ENCODE measurements at places on chromosomes 2 and 18.

DNA sequence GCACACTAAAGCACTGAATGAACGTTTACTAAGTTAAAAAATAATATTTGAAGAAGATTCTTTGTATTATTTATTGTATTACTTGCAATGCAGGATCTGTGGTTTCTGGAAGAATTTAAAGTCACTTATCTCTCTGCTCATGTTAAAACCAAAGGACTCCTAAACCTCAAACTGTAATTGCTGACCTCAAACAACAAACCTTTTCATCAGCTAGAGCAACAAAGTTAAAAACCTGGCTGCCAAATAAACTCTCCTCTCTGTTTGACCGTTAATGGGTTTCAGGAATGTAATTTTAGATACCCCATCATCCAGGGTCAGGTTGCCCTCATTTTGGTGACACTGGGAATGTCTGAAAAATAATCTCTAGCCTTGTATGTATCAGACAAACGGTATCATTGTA, 239.1 kb downstream of the TGIF1 start:
- no peak for DNase-seq

DNA sequence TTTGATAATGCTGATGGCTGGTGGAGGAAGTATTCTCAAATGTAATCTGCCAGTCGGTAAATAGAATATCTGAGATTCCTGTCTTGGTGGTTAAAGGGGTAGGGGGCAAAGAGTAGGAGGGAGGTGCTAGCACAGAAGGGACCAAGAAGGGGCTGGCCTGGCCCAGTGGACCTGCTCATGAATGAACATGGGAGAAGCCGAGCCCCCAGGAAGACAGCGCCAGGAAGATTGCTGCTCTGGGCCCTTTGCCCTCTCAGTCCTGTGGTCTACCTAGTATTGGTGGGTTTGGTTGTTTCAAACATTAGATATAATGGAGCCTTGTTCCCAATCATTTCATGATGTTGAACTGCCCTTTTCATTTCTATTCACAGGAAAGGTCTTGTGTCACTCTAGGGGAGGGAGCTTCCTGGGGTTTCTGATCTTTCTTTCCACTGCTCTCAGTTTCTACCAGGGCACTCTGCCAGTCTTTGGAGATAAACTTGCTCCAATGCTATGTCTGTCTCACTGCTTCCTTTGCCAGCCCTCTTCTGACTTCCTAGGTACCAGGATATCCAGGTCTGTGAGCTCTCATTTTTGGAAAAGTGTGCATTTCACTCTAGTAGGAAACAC, 5.3 kb upstream of the MOCOS start:
- DNase-seq, result no peak

DNA sequence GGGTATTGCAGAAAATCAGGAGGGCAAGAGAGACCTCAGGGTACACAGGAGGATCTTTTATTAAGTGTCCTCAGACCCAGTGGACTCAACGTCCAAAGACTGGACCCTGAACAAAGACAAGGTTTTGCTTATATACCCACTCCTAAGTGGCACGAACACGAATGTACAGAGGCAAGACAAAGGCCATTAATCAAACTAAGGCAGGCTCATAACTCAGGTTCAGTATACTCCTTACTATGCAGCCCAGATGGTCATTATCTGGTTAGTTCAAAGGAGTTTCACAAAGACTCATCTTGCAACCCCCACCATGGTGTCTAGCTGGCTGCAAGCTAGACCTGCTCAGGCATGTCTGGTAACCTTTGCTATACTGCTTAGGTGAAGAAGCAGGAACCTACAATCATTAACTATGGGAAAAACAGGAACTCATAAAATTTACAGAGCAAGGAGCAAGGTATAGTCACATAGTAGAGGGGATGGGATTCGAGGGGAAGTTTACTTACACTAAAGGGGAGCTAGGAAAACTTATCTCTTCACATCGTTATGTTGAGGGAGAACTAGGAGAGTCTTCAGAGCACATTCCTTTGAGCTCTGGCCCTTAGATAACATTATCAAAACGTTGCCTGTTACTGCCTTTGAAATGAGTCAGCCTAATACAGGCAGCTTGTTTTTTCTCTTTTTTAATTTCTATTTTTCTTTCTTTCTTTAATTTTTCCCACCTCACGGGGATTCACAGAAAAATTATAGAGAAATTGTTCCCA, 33.9 kb downstream of the SLC4A3 start:
- DNase-seq, result no peak

- DNase-seq, result no peak
Observed at GRCh38 chr2:71830497-71831192, 317.0 kb downstream of the CYP26B1 start.

DNA sequence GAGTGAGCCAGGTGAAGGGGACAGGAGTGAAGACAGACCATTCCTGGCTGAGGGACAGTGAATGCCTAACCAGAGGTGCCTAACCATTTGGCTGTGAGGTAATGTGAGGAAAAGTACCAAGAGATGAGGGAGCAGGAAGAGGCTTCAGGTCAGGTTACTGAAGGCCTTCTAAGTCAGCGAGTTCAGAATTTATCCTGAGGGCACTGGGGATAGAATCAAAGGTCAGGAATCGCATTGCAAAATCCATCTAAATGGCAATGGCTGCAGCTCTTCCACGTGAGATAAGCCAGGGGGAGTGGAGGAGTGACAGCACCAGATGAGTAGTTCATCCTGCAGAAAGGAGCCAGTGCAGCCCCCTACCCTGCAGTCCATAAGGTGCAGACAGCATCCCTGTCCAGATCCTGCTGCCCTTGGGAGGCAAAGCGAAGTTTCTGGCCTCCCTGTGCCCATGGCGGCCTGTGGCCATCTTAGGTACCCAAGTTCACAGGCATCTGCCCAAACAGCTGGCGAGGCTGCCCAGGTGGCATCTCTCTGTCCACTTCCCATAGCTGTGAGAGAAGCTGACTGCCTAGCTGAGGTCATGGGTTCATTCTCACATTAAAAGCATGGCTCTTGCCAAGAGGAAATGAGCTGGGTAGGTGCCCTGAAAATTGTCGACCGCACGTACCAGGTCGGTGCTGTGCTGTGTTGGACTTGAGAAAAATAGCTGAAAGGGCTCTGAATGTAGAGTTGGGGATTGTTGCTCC, 49.5 kb downstream of the CYP27C1 start:
- DNase-seq, result no peak

DNA sequence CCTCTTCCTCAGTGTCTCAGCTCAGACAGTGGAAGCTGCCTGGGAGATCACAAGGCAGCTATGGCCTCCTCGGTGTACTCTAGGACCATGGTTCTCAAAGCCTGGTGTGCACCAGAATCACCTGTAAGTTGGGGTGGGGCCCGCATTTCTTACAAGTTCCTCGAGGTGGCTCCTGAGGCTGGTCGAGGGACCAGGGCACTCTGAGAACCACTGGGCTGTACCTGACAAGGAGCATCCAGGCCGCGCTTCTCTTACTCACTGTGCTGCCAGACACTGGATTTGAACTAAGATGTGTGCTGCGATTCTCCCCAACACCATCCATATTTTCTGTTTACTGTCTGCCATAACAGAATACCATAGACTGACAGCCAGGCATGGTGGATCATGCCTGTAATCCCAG, 59.5 kb downstream of the DIPK1C start:
- DNase-seq, result no peak

GRCh38 chr18:54119524-54120019, 104.9 kb downstream of the MBD2 start:
- peak; percentile 44 for DNase-seq

DNA sequence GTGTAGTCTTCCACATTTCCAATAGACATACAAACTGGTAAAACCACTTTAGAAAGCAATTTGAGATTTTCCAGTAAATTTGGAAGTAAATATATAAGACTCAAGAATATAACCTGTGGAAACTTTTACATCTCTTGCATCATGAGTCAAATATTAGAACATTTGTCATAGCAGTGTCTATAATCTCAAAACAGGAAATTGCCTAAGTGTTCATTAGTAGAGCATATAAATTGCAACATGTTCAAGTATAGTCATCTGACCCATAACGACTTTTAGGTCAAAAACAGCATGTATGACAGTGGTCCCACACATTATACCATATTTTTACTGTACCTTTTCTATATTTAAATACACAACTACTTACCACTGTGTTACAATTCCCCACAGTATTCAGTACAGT, 555.9 kb upstream of the VRK2 start:
- DNase-seq, result peak; percentile 57

- DNase-seq, result no peak
Observed at GRCh38 chr2:166841152-166841551, 47.1 kb upstream of the XIRP2 start.

- no peak for DNase-seq
Observed at GRCh38 chr2:48448274-48449061, 81.5 kb upstream of the STON1 start.

DNA sequence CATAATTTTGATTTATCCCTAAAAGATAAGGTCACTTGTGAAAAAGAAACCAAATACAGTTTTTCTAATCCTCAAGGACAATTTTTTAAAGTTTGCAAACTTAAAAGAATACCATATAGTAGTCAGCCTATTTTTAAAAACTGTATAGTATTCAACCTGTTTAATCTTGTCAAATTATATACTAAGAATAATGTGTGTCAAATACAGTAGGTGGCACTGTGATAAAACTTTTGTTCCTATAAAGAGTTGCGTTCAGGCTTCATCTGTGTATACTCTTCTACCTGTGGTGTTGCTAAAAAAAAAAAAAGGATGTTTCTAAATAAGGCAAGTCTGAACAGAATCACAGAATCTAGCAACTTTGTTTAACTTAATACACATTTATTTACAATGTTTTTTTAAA, 68.6 kb downstream of the CCDC138 start:
- DNase-seq, result no peak

DNA sequence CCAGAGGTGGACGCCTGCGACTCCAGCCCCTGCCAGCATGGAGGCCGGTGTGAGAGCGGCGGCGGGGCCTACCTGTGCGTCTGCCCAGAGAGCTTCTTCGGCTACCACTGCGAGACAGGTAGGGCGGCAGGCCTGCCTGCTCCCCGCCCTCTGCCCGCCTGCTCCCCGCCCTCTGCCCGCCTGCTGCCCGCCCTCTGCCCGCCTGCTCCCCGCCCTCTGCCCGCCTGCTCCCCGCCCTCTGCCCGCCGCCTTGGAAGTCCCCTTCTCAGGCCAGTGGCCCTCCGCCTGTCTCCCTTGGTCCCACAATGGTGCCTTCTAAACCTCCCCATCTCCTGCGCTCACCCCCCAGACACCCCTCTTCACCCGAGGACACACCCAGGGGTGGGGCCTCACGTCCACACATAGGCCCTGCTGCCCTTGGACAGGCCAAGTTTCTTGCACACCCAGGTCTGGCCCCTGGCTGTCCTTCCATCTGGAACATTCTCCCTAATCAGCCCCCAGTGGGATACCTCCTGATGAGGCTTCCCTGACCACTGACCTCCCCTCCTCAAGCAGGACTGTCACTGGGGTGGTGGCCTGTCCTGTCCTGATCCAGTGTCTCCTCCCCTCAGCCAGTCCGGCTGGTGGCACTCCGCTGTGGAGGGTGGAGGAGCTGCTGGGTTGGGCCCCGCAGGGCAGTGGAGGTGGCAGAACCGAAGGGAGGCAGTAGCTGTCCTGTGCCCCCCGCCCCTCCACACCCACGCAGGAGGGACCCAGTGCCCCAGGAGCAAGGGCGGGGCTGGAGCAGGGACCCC, 37.9 kb downstream of the MTERF4 start:
- peak; percentile 47 for DNase-seq

DNA sequence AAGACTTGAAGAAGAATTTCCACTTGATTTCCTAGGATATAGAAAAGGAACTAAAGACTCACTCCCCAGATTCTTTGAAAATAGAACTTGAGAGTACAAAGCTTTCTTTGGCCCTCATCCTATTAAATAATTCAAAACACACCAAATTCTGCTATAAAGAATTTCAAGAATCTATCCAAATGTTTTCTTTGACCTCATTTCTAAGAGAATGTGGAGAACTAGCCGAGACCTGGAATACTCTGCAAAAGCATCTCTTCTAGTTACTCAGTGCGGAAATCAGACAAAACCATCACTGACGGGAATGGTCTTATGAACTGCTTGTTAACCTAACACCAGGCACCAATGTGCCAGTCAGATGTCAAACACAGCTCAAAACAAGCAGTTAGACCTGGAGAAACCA, 44.2 kb upstream of the ARL5A start:
- no peak for DNase-seq

DNA sequence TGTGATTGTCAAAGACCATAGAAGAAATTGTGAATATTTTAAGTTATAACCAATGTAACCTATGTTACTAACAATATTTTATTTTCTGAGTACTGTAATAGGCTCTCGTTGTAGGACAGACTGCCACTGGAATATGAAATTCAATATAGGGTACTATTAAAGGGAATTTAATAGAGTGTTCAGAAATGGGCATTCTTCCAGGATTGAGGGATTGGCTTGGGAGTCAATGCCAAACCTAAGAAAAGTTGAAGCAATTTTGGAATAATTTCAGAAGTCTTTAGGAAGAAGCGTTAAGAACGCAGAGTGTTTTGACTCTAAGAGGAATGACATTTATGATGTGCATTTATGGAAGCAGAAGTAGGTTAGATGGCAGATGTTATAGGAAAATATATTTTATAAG, 79.0 kb downstream of the ACVR2A start:
- no peak for DNase-seq

- DNase-seq, result no peak
Observed at GRCh38 chr2:233814056-233814835, 36.1 kb downstream of the MROH2A start.

DNA sequence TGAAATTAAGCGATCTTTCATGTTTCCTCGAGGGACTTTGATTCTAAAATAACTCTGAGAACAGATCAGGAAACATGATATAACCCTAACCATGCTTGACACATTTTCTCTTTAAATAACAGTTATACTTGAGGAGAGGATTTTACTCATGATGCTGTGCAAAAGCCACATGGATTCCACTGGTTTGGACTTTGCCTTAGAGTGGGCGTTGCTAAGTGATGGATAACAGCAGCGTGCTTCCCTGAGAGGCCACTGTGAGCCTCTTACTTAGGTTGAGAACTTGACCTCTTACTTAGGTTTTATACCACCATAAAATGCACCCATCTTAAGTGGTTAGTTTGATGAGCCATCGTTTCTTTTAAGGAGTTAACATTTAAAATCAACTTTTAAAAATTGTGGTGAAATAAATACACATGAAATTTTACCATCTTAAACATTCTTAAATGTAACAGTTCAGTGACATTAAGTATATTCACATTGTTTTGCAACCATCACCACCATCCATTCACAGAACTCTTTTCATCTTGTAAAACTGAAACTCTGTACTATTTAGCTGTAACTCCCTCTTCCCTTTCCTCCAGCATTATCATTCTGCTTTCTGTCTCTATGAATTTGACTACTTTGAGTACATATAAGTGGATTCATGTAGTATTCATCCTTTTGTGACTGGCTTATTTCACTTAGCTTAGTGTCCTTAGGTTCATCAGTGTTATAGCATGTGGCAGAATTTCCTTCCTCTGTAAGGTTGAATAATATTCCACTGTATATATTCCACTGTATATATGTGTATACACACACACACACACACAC, 22.6 kb downstream of the ANXA4 start:
- no peak for DNase-seq

DNA sequence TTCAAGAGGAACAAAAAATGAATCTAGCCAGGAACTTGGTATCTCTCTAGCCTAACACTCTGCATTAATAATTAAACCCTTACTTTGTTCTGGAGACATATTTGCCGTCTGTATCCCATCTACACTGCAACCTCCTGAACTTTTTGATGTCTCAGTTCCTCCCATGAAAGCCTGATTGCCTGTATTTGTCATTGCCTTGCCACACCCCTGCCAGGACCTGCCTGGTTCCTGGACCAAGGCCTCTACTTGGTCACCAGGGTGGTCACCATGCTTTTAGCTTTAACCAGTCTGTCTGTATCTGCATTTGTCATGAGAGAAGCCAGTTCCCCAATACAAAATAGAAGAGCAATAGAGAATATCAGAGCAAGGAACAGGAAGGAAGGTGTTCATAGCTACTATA, 58.8 kb upstream of the NOL4 start:
- DNase-seq, result no peak

GRCh38 chr2:168179592-168179991, 67.8 kb downstream of the STK39 start:
- no peak for DNase-seq

Measured in suppressor macrophage (primary cell).